ENCODE measurements at places on chromosomes 7 and 10.

DNA sequence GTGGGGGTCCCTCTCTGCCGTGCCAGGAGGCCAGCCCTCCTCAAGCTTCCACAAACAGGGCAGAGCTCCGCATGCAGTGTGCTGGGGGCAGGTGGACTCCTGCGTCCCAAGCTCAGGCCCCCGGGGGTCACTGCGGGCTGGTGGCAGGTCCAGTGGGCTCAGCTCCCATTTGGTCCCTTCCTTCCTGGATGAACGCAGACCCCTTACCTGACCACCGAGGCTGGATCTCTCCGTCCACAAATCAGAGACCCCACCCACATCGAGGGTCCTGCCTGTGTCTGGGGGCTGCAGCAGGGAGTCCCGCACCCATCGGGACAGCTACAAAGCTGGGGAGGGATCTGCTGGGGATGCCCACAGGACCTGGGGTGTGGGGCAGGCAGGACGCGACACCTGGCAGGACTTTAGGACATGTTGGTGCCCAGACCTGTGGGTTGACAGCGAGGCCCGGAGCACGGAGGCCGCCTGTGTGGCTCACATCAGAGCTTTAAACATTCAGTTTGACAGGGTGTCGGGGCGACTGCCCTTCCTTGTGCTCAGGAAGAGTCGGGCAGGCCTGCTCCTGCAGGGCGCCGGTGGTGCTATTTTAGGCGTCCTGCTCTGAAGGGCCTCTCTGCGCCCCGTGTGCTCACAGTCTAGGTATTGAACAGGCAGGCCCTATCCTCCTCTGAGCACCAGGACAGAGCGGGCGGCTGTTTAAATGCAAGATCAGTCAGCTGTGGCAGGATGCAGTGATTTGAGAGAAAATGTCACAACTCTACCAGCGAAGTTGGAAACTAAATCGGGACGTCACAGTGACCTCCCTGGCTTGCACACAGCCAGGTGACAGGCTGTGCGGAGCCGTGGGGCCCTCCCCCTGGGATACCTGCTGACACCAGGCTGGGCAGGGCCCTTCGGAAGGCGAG, 15.9 kb upstream of the CFAP46 start:
- DNase-seq, result no peak

- no peak for DNase-seq
These were observed 484.2 kb downstream of the PTPRN2 start for GRCh38 chr7:158103378-158103777.

DNA sequence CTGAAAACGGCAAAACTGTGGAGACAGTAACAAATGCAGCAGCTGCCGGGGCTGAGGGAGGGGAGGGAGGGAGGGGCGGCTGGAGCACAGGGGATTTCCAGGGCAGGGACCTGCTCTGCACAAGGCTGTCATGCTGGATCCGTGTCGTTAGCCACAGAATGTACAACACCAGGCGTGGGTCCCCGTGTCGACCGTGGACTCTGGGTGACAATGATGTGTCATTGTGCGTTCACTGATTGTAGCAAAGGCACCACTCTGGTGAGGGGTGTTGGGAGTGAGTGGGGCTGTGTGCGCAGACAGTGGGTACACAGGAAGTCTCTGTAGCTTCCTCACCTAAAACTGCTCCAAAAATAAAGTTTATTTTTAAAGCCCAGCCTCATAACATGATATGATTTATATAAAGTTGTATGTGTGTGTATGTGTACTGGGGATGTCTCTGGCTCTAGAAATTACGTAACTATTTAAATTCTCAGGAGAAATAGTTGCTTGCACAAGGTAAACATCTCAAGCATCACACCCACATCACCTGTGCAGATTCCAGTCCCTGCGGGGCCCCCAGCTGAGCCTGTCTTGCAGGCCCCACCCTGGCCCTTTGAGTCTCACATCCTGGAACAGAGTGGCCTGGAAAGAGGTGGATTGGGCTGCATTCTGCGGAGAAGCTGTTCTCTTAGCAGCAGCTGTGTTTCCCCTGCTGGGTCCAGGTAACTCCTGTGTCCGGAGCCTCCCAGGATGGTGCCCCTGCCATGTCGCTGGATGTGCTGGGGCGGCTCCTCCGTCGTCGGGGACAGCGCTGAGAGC, 135.7 kb downstream of the DYNC2I1 start:
- DNase-seq, result no peak

DNA sequence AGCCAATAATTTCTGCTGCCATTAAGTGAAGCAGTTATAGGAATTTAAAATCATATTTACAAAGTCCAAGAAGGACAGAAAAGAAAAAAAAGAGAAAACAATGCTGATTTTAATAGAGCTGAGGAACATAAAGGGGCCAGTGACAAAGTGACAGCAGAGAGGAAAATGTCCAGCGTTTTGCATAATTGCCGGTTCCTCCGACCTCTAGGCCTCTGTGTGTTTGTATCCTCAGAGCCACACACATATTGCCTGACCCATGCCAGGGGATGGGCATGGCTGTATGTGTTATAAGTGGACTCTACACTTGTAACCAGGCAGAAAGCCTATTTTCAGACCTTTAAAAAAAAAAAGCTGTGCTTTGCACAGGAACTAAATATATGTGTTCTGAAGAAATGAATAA, 366.8 kb upstream of the C7orf33 start:
- DNase-seq, result no peak

DNA sequence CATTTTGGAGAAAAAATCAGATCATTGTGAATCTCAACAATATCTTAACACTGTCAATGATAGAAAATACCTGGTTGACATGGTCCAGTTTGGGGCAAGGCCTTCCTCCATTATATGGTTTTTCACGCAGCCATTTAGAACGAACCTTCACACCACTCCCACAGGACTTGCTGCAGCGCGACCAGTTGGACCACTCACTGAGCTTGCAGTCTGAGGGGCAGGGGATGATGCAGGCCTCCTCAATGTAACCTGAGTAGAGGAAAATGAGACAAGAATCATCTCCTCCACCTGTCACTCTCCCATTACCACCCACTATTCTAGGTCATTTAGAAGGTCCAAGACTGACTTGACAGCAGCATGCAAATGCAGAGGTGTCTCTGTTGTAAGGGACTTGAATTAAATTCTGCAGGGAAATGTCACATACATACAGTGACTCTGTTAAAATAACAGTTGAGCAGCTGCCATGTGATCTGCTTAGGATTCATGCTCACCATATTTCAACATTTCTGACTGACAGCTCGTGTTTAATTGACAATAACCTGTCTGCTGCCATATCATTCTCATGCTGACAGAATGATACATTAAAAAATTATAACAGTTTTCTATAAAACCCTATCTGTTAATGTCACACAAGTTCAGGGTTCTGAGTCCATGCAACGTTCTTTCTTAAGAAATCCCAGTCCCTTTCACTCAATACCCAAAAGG, 403.0 kb downstream of the THSD7A start:
- DNase-seq, result no peak

DNA sequence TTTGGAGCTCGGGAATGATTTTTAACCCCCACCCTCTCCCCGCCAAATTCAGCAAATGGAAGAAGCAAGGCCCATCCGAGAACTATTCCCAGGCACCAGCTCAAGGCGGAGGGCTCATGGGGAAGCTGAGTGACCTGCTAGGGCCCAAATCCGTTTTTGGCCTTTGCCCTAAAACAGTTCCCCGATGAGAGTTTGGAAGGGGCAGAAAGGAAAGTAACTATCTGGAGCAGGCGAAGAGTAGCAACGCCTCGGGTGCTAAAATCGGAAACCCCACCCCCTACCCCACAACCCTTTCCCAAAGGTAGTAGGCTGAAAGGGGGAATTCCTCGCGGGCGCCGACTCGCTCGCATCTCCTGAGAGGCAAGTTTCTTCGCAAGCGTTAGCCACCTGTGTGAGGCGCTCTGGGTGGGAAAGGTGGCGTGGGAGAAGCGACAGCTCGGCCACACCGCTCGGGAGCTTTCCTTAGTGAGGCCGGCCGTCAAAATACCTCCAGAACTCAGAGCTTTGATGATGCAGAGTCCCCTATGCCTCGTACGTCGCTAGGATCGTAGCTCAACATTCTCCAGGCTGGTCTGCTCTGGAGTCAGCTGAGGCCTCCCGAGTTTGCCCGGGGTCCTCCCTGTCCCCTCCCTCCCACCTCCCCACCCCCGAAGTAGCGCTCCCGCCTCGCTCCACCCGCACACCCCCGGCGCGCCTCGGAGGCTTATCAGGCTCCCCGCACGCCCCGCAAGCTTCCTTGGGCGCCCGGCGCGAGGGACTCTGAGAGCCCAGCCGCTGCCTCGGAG, 642 bp upstream of the PRKG1 start:
- DNase-seq, result no peak

GRCh38 chr10:88212069-88212468, 348.6 kb downstream of the PTEN start:
- DNase-seq, result no peak

DNA sequence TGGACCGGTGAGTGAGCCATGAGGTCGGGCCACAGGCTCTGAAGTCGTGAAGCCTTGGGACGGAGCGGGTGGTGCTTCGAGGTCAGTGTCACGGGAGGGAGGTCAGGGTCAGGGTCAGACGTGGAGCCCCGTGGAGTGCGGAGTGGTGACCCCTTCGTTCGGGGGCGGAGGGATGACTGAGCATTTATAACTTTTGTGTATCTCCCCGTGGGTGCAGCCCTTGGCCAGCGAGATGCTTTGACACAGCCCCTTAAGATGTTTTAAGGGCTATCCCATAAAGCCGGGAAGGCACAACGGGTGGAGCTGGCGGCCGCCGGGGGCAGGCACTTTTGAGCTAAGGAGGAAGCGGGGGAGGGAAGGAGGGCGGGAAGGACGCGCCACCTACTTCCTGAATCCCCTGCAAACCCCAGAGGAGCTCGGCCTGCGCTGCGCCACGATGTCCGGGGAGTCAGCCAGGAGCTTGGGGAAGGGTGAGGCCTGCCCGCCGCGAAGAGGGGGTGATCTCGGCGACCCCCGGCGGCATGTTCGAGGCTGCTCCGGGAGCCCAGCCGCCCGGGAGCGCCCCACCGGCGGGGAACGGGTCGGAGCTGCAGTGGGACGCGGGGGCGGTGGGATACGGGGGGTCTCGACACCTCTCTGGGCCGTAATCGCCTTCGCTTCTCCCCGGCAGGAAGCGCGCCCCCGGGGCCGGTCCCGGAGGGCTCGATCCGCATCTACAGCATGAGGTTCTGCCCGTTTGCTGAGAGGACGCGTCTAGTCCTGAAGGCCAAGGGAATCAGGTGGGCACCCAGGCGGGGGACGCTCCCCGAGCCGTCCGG, at the start of gene GSTO1:
GSTO1 (plus strand) TSS at position 400 of the 818 bp plus-strand sequence; CDS start at position 437, 37 bp downstream.
- DNase-seq, result peak; percentile 25

DNA sequence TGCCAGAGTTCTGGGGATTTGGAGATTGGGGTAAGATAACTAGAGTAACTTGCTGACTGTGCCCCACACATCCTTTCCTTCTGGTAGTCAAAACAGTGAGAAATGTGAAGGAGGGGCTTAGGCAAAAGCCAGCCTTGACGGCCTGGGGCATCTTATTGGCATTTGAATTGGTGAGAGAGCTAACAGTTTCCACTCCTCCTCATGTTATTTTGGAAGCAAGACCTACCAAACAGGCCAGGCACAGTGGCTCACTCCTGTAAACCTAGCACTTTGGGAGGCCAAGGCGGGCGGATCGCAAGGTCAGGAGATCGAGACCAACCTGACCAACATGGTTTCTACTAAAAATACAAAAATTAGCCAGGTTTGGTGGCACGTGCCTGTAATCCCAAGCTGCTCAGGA, 596.6 kb downstream of the GRM8 start:
- no peak for DNase-seq

- DNase-seq, result no peak
These were observed 47.2 kb upstream of the MKI67 start for GRCh38 chr10:128173386-128173785.

Measured in activated CD4-positive, CD25-positive, alpha-beta regulatory T cell (primary cell).